ENCODE measurements at places on chromosomes 13 and 19.

DNA sequence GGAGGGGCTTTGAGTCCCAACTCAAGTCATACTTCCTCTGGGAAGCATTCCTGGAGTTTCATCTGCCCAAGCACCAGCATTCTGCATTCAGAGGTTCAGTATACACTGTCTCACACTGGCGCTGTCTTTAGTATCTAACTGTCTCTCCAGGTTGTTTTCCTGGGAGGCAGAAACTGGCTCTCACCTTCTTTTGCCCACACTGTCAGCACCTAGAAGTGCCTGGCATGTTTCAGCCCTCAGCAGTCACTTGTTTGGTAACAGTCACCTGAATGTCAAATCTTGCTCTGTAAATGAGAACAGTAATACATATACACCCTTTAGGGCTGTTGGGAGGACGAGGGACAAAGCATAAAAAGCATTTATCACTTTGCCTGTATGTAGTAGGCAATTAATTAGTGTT lies 339.6 kb downstream of the UQCRFS1 start:
- no peak for DNase-seq

DNA sequence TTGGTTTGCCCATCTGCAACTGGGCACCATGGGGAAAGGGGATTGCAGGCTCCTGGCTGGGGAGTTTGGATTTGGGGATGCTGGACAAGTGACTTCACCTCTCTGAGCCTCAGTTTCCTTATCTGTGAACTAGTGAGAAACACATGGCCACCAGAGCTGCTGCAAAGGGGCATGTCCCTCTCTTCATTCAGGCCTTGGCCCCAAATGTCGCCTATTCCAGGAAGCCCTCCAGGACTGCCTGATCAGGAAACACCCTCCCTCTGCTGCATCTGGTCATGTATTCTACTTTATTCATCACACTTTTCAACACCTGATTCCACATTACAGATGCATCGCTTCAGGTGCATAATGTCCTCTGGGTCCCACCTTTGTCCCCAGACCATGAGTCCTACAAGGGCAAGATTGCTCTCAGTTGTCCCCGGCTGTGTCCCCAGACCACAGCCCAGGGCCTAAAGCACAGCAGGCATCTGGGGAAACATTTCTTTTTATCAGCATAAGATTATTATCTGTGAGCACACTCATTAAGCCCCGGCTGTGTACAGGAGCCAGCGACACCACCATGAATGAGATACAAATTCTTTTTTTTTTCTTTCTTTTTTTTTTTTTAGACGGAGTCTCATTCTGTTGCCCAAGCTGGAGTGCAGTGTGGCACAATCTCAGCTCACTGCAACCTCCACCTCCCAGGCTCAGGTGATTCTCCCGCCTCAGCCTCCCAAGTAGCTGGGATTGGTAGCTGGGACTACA lies 37.5 kb downstream of the ARRDC2 start:
- no peak for DNase-seq

- DNase-seq: no peak
Measured at GRCh38 chr13:99442273-99442895, 58.9 kb upstream of the TM9SF2 start.

GRCh38 chr13:80036845-80037504 lies 304.0 kb downstream of the SPRY2 start:
- DNase-seq: no peak

- no peak for DNase-seq
Measured at GRCh38 chr19:46678110-46678732, 17.2 kb upstream of the DACT3 start.

- DNase-seq: no peak
Measured at GRCh38 chr13:52173373-52173772, 14.0 kb upstream of the NEK3 start.

DNA sequence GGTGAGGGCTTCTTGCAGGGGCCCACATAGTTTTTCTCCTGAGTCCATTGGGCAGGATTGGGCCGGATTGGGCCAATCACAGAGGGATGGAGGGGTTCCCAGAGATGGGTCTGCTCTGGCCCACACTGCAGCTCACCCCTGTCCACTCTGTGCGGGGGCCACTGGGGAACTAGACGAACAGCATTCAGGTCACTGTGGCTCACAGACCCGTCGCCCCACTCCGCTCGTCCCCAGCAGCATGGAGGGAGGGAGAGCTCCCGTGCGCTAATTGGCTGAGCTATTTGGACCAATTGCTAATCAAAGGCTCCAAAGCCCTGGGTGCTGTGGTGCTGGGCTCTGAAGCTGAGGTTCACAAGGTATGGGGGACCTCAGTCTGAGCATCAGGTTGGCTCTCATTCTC lies 11.3 kb downstream of the NACC1 start:
- DNase-seq: no peak

GRCh38 chr13:37094099-37094498 lies 11.4 kb downstream of the CSNK1A1L start:
- DNase-seq: no peak

DNA sequence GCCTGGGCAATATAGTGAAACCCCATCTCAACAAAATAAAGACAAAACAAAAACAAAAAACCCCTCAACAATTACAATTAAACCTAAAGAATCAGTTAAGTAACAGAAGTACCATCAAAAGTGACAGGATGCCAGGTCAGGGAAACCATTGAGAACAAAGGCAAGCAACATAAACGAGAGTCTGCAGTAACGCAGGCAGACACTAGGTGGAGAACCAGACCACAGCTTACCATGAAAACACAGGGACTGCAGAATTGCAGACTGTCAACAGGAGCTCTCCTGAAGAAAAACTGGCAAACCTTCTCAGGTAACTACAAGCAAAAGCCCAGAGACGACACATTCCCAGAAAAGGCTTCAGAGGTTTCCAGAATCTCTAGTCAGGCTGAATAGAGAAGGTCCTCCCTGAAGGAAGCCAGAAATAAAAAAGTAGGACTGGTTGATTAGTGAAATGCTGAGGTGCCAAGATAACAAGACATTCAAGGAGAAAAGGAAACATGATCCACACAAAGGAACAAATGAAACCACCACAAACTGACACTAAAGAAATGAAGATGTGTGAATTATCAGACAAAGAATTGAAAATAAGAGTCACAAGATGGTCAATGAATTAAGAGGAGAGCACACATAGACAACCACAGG lies 2.2 kb upstream of the ZNF665 start:
- DNase-seq: peak; percentile 38

DNA sequence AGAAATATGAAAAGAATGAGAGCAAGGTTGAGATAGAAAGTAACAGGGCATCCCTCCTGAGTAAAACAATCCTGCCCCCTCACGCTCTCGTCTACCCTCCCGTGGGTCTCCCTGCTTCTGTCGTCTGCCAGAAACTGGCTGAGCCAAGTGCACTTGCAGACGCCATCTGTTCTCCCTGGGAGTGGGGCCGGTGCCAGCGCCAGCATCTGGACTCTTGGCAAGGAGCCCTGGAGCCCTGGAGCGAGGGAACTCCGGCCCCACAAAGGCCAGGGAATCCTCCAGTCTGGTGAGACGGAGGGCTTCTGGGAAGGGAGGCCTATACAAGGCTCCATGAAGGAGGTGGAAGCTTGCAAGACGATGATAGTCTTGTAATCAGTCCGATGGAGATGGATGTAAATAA lies 2.3 kb upstream of the TMEM91 start:
- DNase-seq: no peak

DNA sequence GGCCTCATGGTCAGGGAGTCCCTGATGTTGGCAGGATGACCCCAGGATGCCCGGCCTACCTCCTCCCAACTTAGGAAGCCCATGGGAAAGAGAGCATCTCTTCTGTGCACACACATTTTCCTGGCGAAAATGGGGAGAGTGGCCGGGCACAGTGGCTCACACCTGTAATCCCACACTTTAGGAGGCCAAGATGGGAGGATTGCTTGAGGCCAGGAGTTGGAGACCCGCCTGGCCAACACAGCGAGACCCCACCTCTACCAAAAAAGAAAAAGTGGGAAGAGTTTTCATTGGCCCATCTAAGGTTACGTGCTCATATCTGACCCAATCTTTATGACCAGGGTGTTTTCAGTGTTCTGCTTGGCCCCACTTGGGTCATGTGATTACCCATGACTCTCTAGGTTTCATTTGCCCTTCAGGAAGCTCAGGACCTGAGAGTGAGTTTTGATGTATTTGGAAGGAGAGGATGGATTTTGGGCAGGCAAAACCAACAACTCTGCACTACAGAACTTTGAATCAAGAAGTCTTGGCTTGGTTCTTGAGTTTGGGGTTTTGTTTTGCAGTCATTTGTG lies 33.6 kb upstream of the SHKBP1 start:
- no peak for DNase-seq

- no peak for DNase-seq
Measured at GRCh38 chr19:3328743-3329142, 37.6 kb upstream of the NFIC start.

DNA sequence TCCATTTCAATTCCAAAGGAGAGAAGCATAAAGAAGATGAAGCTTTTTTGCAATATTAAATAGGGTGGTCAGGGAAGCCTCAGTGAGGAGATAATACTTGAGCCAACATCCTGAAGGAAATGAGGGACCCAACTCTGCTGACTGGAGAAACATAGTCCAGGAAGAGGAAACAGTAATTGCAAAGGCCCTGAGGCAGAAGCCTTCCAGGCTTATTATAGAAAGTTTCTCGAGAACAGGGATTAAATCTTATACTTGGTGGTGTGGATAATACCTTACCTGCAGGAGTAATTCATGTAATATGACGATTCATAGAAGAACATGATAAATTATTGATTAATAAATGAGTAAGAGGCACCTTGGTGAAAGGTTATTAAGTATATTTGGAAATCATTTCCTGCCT lies 1.0 kb upstream of the RFC3 start:
- no peak for DNase-seq

DNA sequence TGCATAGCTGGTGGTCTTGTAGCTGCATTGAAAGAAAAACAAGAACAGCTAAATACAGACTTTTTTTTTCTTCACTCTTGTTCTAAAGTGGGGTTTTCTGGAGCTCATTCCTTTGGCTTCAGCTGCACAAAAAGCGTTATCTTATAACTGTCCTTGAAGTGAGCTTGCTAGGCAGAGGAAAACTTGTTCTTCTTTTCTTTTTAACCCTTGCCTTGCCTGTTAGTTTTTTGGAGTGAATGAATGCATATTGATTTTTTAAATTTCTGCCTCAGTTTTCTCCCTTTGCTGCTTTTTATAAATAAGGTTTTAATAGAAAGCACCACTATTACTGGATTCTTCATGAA lies 1.5 kb downstream of the ZNF765 start:
- no peak for DNase-seq

- no peak for DNase-seq
Measured at GRCh38 chr13:74077375-74077774, 56.8 kb downstream of the KLF12 start.

- DNase-seq: no peak
Measured at GRCh38 chr19:49599378-49600295, 8.7 kb downstream of the PRR12 start.

GRCh38 chr13:76646946-76647345 lies 239.3 kb downstream of the KCTD12 start:
- DNase-seq: no peak

- no peak for DNase-seq
Measured at GRCh38 chr13:20825477-20825875, 51.7 kb upstream of the EEF1AKMT1 start.

DNA sequence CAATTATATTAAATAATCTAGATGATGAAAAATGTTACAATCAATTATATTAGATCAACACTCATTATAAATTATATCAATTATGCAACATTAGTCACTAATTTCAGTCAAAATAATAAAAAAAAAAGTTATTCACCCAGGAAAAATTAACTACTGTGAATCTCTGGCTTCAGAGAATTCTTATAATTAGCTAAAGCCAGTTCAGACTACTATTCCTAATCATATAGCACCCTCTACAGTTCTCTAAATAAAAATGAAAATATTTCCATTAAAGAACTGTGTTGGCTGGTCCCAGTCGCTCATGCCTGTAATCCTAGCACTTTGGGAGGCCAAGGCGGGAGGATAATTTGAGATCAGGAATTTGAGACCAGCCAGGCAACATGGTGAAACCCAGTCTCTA lies 33.0 kb downstream of the XPO4 start:
- DNase-seq: no peak

GRCh38 chr13:91174886-91175501 lies 172.5 kb upstream of the MIR17HG start:
- DNase-seq: no peak

GRCh38 chr13:40386586-40386985 lies 279.9 kb downstream of the FOXO1 start:
- DNase-seq: no peak

GRCh38 chr19:40716031-40716481 lies 630 bp downstream of the COQ8B start:
- DNase-seq: no peak

- DNase-seq: no peak
Measured at GRCh38 chr19:2529473-2529918, 53.6 kb downstream of the GADD45B start.

GRCh38 chr13:38687246-38688229 lies 661 bp downstream of the FREM2 start:
- no peak for DNase-seq

DNA sequence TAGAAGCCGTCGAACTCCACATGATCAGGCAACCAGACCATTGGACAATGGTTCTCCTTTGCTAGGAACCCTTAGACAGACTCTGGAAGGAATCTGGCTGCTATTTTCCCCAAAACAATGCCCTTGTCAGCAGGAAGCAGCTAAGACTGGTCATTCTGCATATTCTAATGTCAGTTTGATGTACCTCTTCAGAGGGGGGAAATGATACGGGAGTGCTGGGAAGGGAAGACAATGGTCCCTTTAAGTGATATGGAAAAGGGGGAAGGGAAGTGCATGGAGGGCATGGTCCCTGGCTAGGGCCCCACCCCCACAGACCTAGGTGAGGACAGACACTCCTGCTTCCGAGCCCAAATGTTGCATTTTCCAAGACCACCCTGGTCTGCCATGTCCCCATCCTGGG lies 389.0 kb upstream of the SLITRK6 start:
- no peak for DNase-seq

DNA sequence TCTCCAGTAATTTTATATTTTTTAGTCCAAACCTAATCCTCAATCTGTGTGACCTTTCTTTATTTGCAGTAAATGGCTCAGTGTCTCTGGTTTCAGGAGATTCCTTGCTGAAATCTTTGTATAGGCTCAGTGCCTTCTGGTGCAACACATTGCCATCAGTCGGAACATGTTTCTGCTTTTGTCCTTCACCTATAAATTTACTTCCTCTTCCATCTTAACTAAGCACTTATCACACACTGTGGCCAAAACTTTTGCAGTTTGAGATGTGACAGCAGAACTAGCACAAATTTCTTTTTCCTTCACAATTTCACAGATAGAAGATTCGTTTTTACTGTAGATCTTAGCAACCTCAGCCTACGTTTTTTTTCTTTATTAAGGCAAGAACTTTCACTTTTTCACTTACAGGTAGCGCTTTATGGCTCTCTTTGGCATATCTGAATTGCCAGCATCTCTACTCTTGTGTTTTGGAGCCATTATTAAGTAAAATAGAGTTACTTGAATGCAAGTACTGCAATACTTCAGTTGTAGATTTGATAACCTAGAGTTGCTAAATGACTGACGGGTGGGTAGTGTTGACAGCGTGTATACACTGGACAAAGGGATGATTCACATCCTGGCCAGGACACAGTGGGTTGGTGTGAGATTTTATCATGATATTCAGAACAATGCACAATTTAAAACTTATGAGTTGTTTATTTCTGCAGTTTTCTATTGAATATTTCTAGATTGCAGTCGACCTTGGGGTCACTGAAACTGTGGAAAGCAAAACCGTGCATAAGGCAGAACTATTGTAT lies 44.3 kb downstream of the NDFIP2 start:
- no peak for DNase-seq

Data from NCI-H1436 treated with DMSO at 0.1 percent for 48 hours (cell line).